Endothelial cell (in vitro differentiated cells): ENCODE measurements at places on chromosomes 7 and 10.

DNA sequence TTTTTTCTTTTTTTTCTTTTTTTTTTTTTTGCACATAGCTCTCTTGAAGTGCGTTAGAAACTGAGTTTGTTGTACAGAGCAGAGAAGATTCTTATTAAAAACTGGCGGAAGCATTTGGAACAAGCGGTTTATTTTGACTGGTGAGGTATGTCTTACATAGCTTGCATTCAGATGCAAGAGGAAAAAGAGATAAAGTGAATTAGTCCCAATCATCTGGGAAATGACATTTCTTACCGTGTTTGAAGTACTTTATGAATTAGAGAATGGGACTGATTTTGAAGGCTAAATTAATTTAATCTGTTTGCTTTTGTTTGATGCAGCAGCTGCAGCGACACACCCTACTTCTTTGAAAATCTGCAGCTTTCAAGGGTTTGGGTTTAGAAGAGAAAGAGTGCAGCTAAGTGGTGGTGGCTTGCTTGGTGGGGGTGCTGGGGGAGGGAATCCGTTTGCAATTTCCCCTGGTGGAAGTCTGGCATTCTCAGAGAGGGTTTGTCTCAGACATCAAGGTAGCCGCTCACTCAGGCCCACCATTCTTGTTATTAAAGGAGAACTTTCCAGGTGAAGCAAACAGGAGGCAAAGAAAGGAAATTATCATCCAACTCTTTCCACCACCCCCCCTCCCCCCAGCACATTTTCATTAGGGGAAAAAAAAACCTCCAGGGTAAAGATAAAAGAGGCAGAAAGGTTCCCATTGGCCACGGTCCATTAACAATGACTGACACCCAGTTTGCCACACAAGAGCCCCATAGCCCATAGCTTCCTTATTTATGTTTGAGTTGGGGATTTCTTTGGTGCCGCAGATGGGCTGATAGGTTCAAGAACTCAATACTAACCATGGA is 231.7 kb downstream of the SKIDA1 start:
- DNase-seq: no peak

- no peak for DNase-seq
Measured at GRCh38 chr10:121994429-121994941, 5.5 kb downstream of the TACC2 start.

DNA sequence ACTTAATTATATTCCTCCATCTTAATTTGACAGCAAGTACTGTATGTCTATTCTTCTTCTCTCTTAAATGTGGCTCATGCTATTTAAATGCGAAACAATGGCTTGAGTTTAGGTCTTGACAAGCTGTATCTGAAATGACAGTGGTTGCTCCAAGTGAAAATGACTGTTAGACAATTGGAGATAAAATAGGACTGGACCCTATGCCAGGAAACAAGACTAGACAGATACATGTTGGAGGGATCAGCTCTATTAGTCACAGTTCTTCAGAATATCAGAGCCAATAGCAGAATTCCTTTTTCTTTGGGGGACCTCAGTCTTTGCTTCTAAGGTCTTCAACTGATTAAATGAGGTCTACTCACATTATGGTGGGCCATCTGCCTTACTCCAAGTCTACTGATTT is 25.8 kb downstream of the KIAA1217 start:
- no peak for DNase-seq

GRCh38 chr10:121102706-121103105 is 251.5 kb downstream of the WDR11 start:
- no peak for DNase-seq

DNA sequence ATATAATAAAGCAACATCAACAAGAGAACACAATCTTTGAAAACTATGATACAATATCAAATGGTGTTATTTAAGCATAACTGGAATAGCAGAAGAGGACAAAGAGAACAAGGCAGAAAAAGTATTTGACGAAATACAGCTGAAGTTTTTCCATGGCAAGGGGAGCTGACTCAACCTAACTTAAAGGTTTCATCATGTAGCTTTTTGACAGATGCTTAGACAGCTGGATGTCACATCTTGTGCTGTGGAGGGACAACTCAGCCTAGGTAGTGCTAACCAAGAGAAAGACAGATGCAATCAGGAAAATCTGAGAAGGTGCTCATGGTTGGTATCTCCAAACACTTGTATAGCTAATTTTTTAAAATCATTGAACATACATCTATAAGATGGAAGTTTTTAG is 208.2 kb downstream of the TFEC start:
- no peak for DNase-seq

- DNase-seq: no peak
Measured at GRCh38 chr7:158815083-158815799, 14.1 kb downstream of the ESYT2 start.

DNA sequence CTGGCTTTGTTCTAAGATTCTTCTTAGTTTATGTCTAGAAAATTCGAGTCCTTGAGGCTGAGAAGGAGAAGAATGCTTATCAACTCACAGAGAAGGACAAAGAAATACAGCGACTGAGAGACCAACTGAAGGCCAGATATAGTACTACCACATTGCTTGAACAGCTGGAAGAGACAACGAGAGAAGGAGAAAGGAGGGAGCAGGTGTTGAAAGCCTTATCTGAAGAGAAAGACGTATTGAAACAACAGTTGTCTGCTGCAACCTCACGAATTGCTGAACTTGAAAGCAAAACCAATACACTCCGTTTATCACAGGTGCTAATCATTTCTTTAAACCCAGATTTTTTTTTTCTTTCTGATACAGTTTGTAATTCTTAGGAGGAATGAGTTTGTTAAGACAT is 6.7 kb downstream of the CEP55 start:
- no peak for DNase-seq

DNA sequence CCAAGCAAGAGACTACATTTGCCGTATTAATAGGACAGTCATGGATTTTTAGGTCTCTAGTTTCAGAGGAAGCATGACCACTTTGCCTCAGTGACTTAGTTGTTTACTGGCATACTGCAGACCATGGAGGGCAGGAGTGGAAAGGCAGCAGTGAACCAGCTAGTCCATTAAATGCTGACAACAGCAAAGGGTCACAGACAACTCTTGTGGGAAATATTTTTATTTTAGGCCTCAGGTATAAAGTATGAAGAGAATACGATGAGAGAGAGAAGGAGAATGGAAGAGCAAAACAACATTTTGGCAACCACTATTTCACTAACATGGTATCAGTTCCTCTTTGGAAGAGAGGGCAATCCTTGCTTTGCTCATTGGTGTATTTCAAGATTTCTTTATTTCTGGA is 118.0 kb downstream of the RELN start:
- no peak for DNase-seq

DNA sequence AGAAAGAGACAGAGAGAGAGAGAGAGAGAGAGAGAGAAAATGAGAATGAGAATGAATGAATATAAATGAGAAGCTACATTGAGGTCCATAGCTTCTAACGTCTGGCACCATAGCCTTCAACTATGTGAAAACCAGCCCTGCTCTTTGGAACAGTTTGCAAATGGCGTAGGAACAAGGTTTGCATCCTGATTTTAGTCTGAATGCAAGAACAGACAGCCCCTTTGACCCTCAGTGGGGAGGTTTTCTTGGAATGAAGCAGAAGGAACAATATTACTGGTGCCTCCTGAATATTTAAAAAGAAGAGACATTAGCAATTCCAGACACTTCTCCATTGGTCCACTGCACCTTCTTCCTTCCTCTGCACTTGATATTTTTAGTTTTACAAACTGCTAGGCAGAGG is 23.0 kb downstream of the LHPP start:
- DNase-seq: no peak

DNA sequence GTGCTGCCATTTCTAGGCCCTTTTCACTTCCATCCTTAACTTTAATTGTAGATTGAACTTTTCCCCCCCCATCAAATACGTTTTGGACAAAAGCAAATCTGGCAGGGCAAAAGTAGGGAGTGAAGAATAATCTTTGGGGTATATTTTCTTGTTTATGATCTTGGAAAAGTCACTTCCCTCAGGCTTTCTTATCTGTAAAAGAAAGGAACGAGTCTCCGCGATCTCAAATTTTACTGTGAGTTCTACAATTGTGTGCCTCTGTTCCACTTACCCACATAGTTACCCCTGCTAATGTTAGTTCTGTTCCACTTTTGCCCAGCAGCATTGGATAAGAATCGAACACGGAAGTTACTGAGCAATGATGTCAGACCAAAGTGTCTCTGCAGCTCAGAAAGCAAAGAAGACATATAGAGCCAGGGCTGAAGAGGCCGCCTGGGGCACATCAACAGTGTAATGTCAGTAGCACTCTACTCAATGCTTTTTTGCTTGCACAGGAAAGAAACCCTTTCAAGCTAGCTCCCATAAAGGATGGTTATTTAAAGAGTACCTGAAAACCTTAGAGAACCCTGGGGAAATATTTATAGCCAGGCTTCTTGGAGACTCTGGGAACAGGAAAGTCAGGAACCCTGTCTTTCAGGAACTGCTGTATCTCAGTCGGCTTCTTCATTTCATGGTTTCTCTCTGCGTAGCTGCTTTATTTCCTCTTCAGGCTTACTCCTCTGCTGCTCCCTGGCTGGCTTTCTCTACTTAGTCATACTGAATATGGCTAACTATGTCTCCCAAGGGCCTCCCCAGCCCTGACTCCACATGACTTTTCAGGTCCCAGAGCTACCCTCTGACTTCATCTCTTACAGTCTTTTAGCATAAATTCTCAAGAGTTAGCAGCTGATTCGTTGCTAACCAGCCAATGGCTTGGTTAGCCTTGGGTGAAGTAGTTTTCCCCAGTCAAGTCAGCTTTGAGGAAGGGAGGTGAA is 123.7 kb upstream of the FAM3C start:
- DNase-seq: no peak

DNA sequence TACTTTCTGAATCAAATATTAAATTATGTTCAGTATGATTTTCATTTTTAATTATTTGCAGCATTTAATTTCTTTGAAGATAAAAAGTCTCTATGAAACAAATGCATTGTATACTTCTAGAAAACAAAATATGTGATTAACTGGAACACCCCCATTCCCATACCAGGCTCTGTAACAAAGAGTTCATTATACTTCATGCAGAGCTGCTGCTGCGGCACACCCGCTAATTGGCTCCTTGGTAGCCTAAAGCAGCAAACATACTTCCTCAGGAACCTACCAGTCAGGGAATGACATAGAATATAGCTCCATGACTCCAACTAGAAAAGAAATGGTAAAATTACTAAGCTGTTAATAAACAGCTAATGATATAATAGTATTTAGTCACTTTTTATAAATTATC is 19.3 kb downstream of the RAB11FIP2 start:
- no peak for DNase-seq

GRCh38 chr10:110399965-110400933 is 95.5 kb upstream of the SMNDC1 start:
- DNase-seq: no peak

DNA sequence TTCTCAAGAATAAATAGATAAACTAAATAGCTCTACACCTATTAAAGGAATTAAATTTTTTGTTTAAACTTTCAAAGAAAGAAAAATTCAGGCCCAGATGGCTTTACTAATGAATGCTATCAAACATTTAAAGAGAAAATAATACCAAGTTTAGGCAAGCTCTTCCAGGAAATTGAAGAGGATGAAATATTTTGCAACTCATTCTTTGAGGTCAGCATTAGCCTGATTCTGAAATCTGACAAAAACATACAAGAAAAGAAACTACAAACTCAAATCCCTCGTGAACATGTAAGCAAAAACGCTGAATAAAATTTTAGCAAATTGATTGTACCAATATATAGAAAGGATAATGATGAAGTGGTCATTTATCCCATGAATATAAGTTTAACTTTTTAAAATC is 93.4 kb downstream of the RTKN2 start:
- no peak for DNase-seq

GRCh38 chr7:28155964-28156363 is 24.6 kb downstream of the JAZF1 start:
- DNase-seq: no peak

- no peak for DNase-seq
Measured at GRCh38 chr7:158766570-158767281, 62.1 kb upstream of the NCAPG2 start.

DNA sequence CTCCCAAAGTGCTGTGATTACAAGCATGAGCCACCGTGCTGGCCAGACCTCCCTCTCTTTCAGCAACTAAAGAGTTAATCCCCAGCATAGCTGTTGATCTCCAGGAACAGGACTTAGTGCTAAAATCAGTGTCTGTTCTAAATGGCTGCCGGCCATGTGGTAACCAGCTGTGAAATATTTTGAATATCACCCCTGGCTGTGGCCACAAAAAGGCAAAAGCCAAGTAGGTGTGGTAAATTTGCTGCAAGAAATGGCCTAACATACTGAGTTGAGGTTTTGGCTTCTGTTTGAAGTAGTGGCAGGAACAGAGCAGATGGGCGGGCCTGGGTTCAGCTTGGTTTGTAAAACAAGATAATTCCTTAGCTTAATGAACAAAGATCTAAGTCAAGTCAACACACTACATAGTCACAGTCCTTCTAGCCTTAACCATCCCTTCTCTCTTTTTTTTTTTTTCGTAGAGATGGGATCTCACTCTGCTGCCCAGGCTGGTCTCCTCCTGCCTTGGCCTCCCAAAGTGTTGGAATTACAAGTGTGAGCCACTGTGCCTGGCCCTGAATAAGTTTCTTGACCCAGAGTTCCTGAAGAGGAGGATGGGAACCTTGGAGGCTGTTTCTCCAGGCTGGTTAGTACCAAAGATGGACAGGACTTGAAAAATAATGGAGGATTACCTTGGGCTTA is 22.7 kb upstream of the AGFG2 start:
- no peak for DNase-seq

GRCh38 chr7:139526578-139527544 is 3.4 kb downstream of the CLEC2L start:
- no peak for DNase-seq

DNA sequence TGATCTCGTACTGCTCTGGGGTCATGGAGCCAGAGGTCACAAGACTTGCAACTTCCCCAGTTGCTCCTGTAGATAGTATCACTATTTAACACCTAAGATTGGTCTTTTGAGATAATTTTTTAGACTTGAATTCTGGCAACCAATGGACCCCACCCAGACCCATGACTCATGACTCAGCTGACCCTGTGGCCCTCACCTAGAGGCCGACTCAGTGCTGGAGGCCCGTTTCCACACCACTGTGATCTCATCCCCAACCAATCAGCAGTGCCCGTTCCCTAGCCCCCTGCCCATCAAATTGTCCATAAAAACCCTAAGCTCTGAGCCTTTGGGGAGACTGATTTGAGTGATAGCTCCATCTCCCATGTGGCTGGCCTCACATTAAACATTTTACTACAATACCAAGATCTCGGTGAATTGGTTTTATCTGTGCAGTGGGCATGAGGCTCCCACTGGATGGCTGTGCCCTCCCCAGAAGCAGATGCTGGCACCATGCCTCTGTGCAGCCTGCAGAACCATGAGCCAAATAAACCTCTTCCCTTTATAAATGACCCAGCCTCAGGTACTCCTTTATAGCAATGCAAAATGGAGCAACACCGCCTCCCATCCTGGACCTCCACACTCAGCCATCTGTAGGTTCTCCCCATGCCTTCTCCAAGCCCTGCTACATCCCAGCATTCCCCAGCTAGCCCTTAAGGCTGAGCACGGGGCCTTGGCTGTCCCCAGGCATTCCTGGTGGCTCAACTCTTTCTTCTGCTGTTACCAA is 98.8 kb downstream of the PRKAG2 start:
- DNase-seq: no peak

- no peak for DNase-seq
Measured at GRCh38 chr10:89238956-89239644, 12.5 kb downstream of the LIPA start.

- DNase-seq: peak; percentile 99
Measured at GRCh38 chr7:100586266-100587025, at the start of gene FBXO24. FBXO24 (plus strand) TSS chr7:100586328; CDS start chr7:100586626, 298 bp downstream.
